ENCODE measurements at places on chromosomes 2 and 18.
A peak's percentile ranks its signal among the peaks of the same experiment; 100 is the strongest.

GRCh38 chr2:159126432-159127022 lies 158.1 kb downstream of the TANC1 start:
- peak; percentile 95 for DNase-seq

GRCh38 chr18:68429841-68430240 lies 285.1 kb downstream of the TMX3 start:
- DNase-seq, result no peak

GRCh38 chr2:240269886-240270285 lies 129.4 kb upstream of the OTOS start:
- no peak for DNase-seq

DNA sequence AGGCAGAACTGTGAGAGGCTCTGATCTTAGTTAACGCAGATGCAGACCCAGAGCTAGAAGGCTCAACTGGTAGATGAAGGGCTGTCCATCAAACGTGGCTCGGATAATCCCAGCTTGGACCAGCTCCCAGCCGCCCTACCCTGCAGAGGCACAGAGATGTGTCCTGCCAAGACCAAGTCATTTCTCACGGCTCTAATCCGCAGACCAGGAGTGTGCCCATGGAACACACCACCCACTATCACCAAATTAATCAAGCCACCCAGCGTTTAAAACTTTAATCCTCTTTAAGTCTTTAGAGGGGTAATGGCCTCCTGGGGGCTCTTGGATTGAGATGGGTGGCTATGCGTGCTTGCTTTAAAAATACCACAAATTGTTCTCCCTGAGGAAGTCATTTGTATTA lies 17.5 kb downstream of the LYPD1 start:
- no peak for DNase-seq

GRCh38 chr2:66531567-66531966 lies 96.6 kb downstream of the MEIS1 start:
- no peak for DNase-seq

DNA sequence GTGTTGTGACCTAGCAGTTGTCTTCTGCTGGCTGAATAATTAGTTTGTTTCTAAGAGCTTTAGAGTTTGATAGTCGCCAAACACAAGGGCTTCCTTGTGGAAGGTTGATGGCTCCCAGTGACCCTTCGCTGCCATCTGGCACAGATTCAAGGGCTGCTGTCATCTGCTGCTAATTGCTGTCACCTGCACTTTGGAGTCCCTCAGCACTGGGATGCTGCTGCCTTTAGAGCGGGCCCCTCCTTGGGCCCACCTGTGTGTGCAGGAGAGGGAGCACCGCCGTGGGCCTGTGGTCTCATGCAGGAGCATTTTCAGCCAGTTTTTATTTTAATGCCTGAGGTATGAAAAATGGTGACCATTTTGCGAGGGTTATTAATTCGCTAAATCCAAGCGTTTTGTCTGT lies 154.0 kb upstream of the NFATC1 start:
- DNase-seq, result no peak

GRCh38 chr2:20647211-20647610 lies 3.7 kb downstream of the HS1BP3 start:
- DNase-seq, result no peak

- DNase-seq, result no peak
These were observed 46.3 kb downstream of the C1QL2 start for GRCh38 chr2:119112230-119112629.

DNA sequence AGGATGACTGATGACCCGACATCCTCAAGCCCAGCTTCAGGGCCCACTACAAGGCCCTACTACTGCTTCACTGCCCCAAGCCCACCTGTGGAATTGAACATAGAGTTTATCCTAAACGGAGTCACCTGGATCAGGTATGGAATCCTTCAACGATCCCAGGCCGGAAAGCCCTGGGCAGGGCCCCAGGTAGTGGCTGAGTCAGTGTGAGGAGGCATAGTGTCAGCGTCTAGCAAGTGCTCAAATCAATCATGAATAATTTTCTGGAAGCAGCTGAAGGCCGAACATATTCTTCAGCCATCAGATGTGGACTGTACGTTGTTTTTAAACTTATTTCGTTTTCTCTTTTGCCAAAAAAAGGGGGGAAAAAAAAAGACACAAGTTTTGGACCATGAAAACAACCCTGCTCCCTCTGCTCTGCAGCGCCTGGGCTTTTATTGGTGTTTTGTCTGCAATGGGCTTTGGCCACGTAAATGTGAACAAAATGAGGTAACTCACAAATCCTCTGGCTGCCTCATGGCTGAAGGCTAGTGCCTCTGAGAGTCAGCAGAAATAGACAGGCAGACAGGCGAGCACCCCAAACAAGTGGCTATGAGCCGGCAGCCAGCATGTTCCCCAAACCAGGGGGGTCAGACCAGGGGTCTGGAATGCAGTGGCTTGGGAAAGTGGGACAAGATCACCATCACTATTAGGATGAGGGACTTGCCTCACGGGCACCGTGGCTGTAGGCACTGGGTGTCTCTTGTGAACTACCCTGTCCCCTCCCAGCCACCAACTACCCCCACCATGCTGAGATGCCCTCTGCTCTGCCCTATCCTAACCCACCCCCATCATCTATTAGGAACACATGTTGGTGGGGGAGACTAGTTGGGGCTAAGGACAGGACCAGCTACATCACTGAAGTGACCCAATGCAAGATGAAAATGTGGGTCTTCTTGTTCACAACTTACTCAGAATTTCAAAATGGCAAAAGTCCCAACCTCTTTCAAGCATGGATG lies 51.4 kb downstream of the TTC32 start:
- no peak for DNase-seq

- DNase-seq, result no peak
These were observed 777 bp downstream of the GALNT3 start for GRCh38 chr2:165793161-165793778.

DNA sequence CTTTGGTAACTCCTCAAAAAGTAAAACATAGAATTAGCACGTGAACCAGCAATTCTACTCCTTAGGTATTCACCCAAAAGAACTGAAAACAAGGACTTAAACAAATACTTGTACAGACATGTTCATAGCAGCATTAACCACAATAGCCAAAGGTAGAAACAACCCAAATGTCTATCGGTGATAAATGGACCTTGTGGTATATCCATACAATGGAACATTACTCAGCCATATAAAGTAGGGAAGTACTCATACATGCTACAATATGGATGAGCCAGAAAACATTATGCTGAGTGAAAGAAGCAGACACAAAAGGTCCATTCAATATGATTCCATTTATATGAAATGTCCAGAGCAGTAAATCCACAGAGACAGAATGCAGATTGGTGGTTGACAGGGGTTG lies 182.8 kb downstream of the DNER start:
- DNase-seq, result no peak

- no peak for DNase-seq
These were observed 448.7 kb upstream of the VRK2 start for GRCh38 chr2:57597940-57598339.

DNA sequence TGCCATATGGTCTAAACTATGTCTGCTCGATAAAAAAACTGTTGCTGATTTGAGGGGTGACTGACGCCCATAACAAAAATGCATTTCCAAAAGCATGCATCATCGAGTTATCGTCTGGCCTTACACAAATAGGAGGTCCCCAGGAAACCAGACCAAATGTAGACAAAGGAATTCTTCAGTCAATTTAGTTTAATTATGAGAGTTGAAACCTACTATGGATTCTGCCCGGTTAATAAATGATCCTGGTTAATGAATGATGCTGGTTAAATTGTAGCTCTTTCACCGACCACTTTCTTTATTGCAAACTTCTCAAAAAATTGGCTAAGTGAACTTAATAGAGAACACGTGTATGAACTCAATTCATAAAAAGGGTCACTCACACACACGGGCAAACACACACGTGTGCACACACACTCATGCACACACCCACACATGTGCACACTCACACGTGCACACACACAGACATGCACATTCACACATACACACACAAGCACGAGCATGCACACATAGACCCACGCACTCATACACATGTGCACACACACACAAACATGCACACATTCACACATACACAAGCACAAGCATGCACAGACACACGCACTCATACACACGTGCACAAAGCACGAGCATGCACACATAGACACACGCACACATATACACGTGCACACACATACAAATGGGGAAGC lies 59.0 kb upstream of the SALL3 start:
- DNase-seq, result no peak

DNA sequence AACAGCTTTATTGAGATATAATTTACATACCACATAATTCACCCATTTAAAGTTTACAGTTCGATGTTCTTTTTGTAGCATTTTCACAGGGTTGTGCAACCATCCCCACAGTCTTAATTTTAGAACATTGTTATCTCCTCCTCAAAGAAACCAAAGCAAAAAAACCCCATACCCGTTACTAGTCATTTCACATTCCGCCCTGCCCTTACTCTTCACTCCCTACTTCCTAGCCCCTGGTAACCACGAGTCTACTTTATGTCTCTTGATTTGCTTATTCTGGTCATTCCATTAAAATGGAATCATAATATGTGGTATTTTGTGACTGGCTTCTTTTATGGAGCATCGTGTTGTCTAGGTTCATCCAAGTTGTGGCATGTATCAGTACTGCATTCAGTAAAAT lies 137.7 kb downstream of the TANC1 start:
- peak; percentile 81 for DNase-seq

DNA sequence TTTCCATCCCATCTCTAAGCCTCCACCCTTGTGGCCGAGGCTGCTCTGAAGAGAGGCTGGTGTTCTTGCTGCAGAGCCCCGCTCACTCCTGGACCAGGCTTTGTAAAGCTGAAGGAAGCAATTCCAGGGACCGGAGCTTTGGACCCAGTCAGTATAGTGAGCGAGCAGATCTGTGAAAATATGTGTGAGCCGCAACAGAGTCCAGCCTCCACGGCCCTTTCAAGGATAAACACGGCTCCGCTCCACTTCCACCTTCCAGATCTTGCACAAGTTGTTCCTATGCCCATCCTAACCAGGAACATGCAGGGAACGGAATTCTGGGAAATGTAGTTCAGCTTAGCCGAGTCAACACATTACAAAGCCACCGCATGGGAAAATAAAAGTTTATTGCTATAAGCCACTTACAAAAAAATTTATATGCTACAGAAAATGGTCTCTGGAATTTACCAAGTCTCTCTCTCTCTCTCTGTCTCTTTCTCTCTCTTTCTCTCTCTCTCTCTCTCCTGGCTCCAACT lies 151.7 kb upstream of the ZNF521 start:
- DNase-seq, result peak; percentile 37

GRCh38 chr2:239671916-239672849 lies 271.4 kb upstream of the HDAC4 start:
- DNase-seq, result no peak

DNA sequence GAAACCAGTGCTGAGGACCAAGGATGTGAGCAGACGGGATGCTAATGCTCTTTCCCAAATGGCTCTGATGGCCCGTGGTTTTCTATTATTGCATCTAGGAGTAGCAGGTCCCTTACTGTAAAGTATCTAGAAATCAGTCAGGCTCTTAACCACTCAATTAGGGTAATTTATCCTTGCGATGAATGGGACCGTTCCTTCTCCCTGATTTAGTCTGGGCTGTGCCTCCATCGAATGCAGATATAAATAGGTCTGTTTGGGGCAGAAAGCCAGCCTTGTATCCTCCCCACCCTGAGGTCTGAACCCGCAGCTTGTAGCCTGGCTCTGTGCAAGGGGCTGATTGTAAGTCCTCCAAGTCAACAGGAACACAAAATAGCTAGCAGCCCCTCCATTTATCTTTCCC lies 9.5 kb upstream of the SMARCAL1 start:
- no peak for DNase-seq

DNA sequence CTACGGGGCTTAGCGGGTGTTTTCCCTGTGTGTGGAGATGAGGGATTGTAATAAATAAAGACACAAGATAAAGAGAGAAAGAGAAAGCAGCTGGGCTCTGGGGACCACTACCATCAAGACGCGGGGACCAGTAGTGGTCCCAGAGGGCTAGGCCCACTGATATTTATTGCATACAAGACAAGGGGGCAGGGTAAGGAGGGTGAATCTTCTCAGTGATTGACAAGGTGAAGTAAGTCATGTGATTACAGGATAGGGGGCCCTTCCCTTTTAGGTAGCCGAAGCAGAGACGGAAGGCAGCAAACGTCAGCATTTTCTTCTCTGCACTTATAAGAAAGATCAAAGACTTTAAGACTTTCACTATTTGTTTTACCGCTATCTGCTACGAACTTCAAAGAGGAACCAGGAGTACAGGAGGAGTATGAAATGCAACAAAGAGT lies 4.5 kb upstream of the GAL3ST2 start:
- no peak for DNase-seq

DNA sequence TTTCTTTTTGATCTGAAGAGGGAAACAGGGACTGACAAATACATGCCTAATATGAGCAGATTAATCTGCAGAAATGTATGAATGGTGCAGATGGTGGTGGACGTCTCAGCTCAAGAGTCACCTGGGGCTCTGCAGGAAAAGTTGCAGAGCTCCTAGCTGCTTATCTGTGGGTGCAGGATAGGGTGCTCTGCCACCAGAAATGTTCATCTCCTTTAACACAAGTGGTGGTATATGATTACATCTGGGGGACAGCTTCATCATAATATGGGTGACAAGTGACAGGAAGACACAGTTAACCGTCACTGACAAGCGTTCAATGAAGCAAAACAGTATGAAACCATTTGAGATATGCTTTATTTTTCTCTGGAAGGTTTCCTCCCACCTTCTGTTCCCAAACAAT lies 121.2 kb upstream of the LINC00305 start:
- DNase-seq, result no peak

DNA sequence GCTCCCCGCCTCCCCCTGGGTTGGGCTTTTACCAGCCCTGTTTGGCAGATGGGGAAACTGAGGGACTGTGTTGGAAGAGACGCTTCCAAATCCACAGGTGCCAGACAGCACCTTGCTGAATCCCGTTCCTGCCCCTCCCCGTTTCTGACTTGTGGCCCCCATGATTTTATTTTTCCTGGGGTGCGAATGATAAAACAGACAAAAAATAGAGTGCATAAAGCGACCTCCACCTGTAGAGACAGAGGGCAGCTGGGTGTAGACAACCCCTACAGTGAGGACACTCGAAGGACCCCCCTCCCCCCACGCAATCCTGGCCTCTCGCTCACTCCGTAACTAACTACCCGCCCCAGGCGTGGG lies 2.2 kb upstream of the CTDSP1 start:
- DNase-seq, result no peak

DNA sequence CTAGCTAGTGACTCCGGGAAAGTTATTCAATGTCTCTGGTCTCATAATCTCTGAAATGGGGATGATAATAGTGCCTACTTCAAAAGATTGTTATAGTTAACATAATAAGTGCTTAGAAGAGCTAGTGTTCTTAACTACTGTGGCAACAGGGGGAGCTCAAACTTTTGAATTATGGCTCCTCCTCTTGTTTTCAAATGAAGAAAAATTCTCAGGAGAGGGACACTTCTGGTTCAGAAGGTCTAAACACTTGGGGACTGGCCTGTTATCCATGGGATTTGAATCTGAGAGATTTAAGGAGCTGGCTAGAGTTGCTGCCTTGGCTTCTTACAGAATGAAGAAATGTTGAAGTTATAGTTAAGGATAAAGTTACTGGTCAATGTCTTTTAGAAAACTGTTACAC lies 92.2 kb upstream of the ITGB6 start:
- no peak for DNase-seq

- DNase-seq, result no peak
These were observed at the start of gene HAAO for GRCh38 chr2:42792583-42793333. TSS of gene HAAO (minus strand) at chr2:42792583. CDS start at chr2:42792536, 47 bp downstream.

GRCh38 chr2:64477979-64478378 lies 24.0 kb downstream of the LGALSL start:
- DNase-seq, result no peak
